Tongue (tissue), 3 donors: ENCODE measurements at places on chromosomes 5 and 9. TPM values are rescaled to one million over a fixed set of nuclear protein-coding genes. Genes with fewer than 3 reads are reported as not detected.
A peak's percentile ranks its signal among the peaks of the same experiment; 100 is the strongest.

MYOT gene
- 254 TPM for total RNA-seq

DMRTA1 gene
- total RNA-seq: 1.9 TPM

PCDHB2 gene
- total RNA-seq: 4.4 TPM

SLC6A7 gene
- not detected for total RNA-seq

SCGB3A2 gene
- 5.8 TPM for total RNA-seq

GRCh38 chr5:57891443-57891842 is 408.8 kb upstream of the ACTBL2 start:
- no peak for DNase-seq

GRCh38 chr5:157558041-157558595 is 17.5 kb downstream of the ADAM19 start:
- peak; percentile 87 for DNase-seq

DNA sequence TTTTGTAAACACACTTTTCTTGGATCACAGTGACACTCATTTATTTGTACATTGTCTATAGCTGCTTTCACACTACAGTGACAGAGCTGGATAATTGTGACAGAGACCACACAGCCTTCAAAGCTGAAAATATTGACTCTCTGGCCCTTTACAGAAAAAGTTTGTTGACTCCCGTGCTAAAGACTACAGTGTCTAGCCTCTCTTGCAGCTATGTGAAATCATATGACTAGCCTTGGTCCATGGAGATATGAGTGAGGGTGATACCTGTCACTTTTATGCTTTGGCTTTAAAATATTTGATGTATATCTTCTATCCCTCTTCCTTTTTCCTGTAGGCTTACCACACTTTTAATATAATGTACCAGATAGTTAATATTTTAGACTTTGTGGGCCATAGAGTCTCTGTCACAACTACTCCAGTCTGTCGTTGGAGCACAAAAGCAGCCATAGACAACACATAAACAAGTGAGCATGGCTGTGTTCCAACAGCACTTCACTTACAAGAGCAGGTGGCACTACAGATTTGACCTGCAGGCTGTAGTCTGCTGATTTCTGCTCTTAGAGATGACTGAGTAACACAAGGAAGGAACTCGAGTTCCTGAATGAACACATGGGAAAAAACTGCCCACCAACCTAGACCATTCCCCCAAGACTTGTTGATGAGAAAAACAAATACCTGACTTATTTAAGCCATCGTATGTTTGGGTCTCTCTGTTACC is 73.5 kb upstream of the ANKRD55 start:
- no peak for DNase-seq

GRCh38 chr5:97162045-97162444 is 19.6 kb upstream of the LIX1 start:
- DNase-seq: peak; percentile 93

GRCh38 chr9:90020276-90020871 is 415.6 kb downstream of the GADD45G start:
- peak; percentile 52 for DNase-seq

DNA sequence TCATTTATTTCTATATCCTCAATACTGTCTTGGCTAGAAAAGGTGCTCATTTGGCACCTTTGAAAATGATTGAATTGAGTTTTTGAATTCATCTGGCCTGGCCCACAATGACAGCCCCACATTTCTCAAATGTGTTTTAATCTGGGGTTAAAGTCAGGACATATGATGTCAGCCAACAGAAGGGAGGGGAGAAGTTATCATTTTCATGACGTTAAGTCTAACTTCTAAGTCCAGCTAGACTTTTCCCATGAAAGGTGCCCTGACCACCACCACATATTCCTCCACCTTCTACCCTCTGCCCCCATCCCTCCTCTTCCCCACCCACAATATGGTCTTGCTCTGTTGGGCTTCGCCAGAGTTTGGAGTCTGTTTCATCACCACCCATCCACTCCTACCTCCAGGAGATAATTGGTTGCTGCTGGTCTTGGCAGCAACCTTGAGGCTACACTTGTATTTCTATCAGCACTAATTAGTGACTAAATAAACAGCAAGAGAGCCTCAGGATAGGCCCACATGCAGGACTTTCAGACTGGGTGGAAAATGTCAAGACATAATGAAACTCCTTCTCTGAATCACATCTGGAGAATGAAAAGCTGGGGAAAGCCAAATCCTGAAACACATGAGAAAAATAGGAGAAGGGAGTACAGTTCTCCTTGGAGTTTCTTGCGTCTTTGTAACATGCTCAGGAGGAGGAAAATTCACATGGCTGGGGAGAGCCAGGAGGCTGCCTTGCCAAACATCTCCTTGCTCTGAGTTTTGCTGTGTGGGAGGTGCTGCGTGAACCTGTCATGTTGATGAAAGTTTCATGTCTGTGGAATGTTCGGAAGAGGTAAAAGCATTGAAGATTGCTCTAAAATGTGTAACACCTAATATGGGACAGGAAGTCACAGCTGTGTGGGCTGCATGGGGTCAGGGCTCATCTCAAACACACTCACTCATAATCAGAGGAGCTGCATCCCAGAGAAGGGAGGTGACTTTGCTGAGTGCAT is 544.7 kb upstream of the KLF4 start:
- DNase-seq: peak; percentile 75

DNA sequence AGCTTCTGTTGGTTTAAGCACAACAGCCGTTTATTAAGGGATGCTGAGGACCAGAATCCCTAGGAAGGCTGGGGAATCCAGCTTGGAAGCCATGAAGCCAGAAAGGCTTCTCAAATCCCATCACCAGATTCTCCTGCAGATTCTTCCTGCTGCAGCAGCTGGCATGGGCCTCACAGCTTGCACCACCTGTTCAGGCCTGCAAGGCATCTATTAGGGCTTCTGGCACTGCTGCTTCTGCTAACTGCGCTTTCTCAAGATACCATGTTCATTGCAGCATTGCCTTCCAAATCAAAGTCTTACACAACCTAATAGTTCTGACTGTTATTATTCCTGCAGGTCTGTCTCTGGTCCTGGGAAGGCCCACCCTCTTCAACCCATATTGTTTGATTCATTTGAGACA is 51.2 kb upstream of the ZNF366 start:
- peak; percentile 86 for DNase-seq

- DNase-seq: peak; percentile 53
These were observed 289.7 kb downstream of the CDK5RAP2 start for GRCh38 chr9:120289990-120290975.

DNA sequence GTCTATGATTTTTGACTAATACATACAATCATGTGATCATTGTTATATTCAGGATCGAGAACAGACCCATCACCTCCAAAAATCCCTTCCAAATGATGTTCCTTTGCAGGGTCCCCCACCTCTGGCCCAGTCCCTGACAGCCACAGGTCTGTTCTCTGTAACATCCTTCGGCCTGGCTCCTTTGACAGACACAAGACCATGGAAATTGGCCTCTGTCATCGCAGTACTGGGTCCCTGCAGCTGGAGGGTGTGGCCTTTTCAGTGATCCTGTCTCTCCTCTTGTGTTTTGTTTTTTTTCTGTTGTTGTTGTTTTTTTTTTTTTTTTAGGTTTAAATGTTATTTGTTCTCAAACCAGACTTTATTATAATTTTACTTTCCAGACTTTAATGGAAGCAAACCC is 27.4 kb upstream of the ANKRD33B start:
- no peak for DNase-seq

DNA sequence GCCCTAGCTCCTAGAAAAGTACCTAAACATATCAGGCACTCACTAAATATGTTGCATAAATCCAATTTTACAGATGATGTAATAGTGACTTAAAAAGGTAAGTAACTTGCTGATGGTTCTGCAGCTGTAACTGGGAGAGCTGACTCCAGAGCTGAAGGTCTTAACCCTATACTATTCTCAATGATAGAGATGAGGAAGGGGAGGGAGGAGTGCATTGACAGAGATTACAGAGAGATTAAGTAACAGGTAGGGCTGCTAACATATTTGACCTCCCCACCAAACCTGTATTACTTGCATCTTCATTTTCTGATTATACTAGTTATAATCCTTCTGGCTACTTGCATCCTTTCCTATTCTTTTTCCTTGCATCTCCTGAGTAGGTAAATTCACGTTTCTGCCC is 255.4 kb upstream of the EFNA5 start:
- DNase-seq: no peak

DNA sequence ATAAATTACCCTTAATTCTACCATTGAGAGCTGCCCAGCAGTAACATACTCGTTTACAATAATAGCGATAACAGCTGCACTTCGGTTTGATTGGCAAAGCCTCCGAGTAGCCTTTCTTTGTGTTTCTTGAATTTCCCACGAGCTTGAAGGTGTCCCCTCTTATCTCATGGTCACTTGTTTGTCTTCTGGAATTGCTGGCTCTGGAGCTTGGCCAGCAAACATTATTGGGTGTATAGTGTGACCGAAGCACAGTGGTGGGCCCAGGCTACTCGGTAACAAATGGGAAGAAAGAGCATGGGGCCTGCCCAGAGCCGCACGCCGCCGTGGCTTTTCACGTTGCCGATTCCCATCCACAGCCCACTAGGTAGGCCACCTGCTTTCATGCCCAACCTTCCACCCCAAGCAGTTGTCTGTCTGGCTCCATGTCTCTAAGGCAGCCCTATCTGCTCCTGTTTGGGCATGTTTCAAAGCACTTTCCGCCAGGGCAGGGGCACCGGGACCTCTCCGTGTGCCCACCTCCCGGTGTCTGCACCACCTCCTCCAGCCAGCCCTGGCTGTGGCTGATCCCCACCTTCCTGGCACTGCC is 8.7 kb downstream of the STKLD1 start:
- no peak for DNase-seq

DNA sequence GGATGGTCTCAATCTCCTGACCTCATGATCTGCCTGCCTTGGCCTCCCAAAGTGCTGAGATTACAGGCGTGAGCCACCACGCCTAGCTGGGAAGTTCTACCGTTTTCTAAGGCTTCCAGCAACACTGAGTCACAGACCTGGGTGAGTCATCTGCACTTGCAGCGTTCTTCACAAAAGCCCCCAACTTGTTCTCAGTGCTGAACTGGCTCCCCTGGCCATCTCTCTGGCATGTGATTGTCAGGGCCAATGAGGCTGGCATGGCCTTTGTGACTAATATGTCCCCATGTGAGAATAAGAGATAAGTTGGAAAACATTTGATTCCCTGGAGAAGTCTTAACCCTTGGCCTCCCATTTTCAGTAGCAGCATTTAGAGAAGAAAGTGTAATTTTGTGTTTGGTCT is 124.4 kb downstream of the WDR41 start:
- no peak for DNase-seq

DNA sequence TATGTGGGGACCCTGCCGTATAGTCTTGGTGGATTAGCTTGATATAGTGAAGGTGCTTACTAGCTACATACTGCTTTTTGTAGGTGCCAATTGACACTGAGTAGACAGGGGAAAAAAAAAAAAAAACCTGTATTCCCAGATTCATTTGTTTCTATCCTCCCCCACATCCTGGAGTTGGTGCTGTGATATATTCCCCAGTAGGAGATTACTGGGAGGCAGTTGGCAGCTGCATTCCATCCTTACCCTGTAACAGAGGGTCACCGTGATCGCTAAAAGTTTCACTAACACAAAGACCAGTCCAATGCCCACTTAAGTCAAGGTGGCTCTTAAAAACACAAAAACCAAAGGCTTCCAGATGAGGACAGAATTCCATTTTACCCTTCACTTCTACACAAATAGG is 27.4 kb upstream of the TOMM5 start:
- no peak for DNase-seq

- peak; percentile 75 for DNase-seq
These were observed 84.2 kb downstream of the SGCD start for GRCh38 chr5:156411185-156411613.

GRCh38 chr5:91313757-91314673 is 69.1 kb downstream of the ARRDC3 start:
- peak; percentile 81 for DNase-seq

DNA sequence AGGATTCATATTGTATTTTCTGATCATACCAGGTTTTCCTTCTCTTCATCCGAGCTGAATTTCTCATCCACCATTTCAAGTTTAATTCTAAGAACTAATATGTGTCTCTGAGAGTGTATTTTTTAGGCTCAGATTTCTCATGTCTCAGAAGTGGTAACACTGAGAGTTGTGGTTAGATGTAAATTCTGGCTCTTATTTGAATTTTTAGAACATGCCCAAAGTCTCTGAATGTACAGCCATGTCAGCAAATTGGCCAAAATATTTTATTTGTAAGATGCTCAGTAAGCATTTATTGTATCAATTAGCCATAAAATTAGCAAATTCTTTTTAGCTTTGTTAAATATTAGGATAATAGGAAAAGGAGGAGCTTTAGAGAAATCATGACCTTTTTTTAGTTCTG is 16.6 kb downstream of the SV2C start:
- DNase-seq: no peak

DNA sequence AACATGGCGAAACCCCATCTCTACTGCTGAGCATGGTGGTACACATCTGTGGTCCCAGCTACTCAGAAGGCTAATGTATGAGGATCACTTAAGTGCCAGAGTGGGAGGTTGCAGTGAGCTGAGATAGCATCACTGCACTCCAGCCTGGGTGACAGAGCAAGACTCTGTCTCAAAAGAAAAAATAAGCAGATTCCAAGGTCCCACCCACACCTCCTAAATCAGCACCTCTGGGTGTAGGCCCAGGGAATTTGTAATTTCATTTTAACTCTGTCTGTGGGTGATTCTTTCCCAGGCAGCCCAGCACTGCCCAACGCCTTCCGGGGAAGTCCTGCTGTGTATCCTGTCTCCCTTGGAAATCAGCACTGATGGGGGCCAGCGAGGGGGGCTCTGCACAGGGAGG is 12.5 kb downstream of the CAMK2A start:
- DNase-seq: no peak

- DNase-seq: no peak
These were observed 89.6 kb downstream of the RAPGEF1 start for GRCh38 chr9:131650254-131650653.

- DNase-seq: no peak
These were observed 60.6 kb downstream of the FRMD3 start for GRCh38 chr9:83477571-83477970.

DNA sequence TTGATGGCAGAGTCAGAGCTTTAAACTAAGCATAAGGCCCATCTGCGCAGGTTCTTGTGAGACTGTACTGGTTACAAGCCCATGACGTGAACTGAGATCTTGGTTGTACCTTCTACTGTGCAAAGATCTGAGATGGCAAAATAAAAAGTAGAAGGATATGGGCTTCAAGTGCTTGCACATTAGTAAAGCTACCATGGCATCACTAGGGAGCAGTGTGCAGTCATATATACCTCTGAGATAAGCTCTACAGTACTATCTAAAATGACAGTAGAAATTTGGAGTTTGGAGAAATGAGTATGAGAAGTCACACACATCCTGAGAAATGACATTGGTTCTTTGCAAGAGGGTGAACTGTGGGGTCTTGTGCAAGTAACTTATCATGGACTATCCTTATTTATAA is 408.2 kb upstream of the PRR16 start:
- DNase-seq: peak; percentile 11

- DNase-seq: peak; percentile 70
These were observed 354.1 kb upstream of the RFX3 start for GRCh38 chr9:3879726-3880505.

GRCh38 chr9:21015995-21016394 is 15.4 kb downstream of the HACD4 start:
- DNase-seq: no peak

- peak; percentile 65 for DNase-seq
These were observed 131.7 kb upstream of the VLDLR start for GRCh38 chr9:2489838-2490314.

GRCh38 chr5:147509710-147510651 is at the start of gene DPYSL3:
DPYSL3 (minus strand) TSS chr5:147510068; CDS start chr5:147509858, 210 bp downstream.
- DNase-seq: peak; percentile 85
